ENCODE measurements at places on chromosomes 3 and 15.

DNA sequence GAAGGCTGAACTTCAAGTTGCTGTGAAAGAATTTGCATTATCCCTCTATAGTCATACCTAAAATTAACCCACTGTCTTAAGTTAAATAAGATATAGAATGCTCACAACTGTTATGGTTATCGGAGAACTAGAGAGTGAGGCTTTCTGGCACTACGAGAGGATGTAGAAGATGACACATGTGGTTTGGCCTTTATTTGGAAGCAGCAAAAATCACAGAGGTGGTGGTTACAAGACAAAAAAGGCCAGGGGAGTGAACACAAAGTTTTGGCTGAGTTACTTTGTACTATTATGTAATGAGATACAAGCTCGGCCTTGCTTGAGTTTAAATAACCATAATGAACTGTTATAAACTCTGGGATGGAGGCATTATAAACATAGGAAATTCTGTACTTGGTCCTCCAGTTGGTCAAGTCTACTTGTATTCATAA is 78.3 kb upstream of the ICE2 start:
- no peak for DNase-seq

DNA sequence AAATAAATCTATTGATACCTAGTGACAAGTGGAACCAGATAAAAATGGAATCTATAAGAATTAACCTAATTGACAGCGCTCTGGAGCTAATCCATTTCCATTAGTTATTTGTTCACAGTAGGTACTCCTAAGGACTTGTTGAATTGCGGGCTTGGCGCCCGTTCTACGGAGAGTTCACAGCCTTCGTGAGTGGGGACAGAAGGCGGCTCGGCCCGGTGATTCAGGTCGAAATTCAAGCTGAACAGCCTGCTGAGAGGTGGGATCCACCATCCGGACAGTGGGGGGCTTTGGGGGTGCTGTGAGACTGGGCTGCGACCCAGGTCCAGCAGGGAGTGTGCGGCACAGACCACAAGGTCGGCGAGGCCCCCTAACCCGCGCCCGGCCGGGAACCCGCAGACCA is 779 bp upstream of the CTNNB1 start:
- no peak for DNase-seq

GRCh38 chr3:154022606-154023005 is 98.6 kb upstream of the ARHGEF26 start:
- no peak for DNase-seq

DNA sequence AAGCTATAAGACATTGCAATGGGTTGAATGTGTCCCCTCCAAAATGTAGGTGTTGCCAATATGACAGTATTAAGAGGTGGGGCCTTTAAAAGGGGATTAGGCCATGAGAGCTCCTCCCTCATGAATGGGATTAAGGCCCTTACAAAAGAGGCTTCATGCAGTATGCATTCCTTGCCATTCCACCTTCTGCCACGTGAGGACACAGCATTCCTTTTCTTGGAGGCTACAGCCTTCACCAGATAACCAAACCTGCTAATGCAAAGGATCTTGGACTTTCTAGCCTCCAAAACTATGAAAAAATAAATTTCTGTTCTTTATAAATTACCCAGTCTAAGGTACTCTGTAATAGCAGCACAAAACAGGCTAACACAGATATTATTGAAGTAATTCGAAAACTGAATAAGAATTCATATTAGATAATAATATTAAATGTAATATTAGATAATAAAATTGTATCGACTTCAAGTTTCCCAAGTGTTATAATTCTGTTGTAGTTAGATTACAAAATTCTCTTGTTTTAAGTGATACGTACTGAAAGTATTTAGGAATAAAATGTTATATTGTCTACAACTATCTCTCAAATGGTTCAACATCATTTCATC is 29.4 kb upstream of the ATP8B4 start:
- no peak for DNase-seq

- DNase-seq: no peak
These were observed 98.8 kb downstream of the XXYLT1 start for GRCh38 chr3:195172039-195172684.

DNA sequence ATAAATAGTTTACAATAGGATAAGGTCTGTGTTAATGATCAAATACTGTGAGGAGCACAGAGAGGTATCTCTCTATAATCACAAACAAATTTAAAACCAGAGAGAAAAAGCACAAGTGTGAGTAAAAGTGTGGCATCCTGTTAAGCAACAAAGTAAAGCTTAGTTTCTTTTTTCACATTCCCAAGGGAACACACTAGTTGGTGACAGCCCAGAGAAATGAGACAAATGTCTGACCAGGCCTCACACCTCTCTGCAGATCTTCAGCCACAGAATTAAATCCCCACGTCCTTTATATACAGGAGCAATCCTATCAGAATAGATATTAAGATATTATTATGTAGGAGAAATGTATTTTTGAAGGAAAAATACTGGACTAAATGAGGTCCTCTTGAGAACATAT is 2.7 kb downstream of the FBN1 start:
- no peak for DNase-seq

DNA sequence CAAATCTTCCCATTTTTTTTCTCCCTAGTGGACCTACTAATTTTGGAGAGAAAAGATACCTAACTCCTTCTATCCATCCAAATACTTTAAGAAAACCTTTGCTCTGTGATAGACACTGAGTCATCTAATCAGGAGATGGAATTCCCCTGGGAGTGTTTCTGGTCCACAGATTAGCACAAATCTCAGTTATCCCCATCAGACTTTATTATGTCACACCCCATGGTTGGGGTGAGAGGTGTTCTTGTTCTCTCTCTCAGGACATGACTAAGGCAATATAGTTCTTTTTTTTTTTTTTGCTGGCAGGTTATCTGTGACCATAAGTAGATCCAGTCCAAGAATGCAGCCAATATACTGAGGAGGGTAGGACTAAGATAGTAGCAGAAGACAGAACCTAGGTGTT is 15.8 kb downstream of the SLC9A9 start:
- no peak for DNase-seq

DNA sequence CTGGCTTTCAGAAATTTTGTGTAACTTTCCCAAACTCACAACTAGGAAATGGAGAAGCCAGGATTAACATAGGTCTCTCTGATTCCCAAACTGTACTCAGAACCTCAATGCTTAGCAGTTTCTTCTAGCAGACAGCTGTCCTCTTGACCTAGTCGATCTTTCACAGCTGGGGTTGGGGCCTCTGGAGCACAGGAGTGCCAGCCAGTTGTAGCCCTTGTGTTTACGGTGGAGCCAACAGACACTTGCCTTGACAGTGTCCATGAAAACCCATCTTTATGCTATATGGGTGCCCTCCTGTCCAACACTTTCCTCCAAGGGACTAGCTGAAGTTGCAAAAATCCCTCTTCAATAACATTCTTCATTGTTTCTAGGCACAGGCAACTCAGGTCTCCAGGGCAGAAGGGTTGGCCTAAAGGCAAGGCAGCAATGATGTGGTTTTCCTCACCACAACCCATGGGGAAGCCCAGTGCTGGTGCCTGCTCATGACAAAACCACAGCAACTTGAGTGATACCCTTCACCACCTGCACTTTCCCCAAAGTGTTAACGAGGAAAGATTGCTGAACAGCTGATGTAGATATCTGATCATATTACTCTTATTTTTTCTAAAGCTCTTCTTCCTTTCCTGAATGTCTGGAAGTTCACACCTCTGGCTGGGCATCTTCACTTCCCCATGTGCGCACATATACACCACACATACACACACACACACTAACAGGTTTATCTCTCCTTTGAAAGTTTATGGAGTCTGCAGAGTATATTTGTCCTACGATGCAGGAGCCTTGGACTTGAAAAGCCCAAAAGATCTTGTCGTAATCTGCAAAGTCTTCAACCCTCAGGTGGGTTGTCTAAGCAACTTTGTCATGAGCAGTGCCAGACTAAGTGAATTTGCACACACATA is 11.0 kb upstream of the KNG1 start:
- DNase-seq: no peak

GRCh38 chr3:138513090-138513843 is 78.9 kb downstream of the ESYT3 start:
- DNase-seq: no peak

GRCh38 chr3:41819236-41819635 is 142.7 kb downstream of the ULK4 start:
- no peak for DNase-seq

GRCh38 chr15:44137750-44138149 is 57.3 kb downstream of the FRMD5 start:
- no peak for DNase-seq

GRCh38 chr3:184765047-184765729 is 46.8 kb upstream of the VPS8 start:
- DNase-seq: no peak

DNA sequence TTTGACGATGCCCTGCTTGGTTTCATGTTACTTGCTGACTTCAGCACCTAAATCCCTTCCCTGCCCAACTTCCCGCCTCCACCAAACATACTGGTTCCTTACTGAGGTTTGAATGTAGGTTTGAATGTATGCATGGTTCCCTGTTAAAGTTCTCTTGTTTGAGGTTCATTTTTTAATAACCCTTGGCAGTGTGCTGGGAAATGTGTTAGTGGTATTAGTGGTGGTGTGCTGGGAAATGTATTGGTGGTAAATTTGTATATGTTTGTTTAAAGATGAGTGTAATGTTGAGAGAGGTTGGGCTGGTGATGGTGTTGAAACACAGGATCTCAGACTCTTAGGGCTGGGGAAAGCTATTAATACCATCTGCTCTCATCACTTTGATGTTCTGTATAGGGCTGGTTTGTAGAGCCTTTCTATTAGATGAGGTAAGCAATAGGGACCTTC is 392.7 kb downstream of the PTPRG start:
- DNase-seq: no peak

DNA sequence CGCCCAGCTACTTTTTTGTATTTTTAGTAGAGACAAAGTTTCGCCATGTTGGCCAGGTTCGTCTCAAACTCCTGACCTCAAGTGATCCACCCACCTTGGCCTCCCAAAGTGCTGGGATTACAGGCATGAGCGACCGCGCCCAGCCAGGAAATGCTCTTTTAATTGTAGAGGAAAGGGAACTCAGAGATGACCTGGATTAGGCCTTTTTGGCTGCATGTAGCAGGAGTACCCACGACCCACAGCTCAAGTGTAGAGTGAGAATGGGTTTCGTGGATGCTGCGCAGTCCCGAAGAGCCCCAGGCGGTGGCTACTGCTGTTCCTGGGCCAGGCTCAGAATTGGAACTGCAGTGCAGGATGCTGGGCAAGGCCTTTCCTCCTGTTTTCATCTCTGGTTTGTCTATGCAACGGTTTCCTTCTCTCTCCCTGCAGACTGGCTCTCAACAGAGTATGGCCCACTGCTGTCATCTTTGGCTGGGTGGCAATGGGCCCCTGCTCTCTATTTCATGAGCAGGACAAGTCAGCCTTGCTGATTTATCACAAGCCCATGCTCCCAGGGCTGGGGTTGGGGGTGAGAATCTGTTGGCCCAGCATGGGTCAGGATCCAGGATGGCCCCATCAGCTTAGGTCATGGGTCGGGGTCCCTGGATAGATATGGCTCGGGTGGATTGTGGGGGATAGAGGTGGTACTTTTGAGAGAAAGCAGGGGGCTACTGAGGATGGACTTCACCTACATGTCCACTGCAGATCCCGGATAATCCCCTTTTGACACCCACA is 51.2 kb downstream of the GASK1A start:
- DNase-seq: no peak

GRCh38 chr15:35244227-35244626 is 159.1 kb upstream of the NANOGP8 start:
- no peak for DNase-seq

GRCh38 chr3:13543253-13543652 is 5.7 kb upstream of the FBLN2 start:
- no peak for DNase-seq

DNA sequence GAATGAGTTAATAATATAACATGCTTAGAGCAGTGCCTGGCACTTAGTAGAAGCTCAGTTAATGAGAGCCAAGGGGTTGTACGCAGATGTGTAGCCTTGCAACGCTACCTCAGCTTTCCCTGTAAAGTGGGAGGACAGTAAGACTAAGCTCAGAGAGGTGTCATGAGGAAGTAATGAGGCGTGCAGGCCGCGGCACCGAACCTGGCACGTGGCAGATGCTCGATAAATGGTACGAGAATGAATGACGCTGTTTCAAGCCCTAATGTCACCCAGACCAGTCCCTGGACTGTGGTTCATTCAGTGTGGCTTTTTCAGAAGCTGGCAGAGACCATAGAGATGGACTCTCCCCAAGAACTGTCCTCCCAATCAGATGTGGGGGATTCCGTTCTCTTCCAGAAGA is 21.2 kb downstream of the GRIP2 start:
- no peak for DNase-seq

GRCh38 chr3:153768561-153769469 is 352.4 kb upstream of the ARHGEF26 start:
- no peak for DNase-seq

DNA sequence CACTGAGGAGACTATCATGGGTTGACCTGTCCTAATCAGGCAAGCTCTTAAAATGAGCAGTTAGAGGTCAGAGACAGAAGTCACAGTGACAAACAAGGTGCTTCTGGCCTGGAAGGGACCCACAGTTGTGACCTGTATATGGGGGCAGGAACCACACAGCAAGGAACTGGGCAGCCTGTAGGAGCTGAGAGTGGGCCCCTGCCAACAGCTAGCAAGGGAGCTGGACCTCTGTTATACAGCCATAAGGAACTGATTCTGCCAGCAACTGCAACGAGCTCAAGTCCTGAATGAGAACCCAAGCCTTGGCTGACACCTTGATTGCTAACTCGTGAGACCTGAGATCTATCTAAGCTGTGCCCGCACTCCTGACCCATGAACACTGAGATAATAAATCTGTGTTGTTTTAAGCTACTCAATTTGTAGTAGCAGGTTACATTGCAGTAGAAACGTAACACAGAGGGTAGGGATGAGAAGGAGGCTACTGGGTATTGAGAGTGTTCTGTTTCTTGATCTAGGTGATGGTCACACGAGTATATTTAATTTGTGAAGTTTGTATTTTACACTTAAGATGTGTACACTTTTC is 44.5 kb upstream of the MAGI1 start:
- no peak for DNase-seq

- DNase-seq: no peak
These were observed 57.4 kb upstream of the DIPK2A start for GRCh38 chr3:143914257-143914656.

DNA sequence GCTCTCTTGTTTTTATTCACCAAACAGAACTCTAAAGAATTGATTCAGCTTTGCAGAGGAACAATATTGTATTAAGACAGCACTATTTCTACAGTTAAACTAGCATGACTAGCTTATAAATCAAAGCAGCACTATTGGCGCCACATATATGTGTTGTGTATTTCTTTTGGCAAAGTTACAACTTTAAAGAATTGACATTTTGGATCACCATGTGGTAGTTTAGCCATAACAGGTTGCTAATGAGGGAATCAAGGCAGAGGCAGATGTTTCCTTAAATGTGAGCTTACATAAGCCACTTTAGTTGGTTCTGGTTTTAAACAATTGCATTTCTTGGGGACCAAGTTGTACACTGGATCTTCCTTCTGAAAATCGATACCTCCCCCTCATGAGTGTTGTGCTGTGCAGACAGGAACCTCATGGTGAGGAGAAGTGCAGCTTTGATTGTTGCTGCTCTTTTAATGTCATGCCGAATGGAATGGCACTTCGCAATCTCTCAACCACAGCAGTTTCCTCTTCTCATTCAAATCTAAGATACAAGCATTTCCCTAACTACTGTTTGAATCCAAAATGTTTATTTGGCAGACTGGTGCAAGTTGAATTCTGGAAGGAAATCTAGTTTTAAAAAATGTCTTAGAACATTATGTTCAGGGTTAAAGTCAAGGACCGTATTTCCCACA is 151.2 kb downstream of the MYRIP start:
- no peak for DNase-seq

- DNase-seq: no peak
These were observed 66.1 kb downstream of the SLC30A4 start for GRCh38 chr15:45456212-45457106.

GRCh38 chr15:42640109-42640508 is 64.7 kb downstream of the STARD9 start:
- DNase-seq: no peak

GRCh38 chr3:17882981-17883380 is 140.6 kb upstream of the TBC1D5 start:
- no peak for DNase-seq
